Left lobe of liver (tissue), 2 donors: ENCODE measurements at places on chromosomes 12 and 14. TPM values are rescaled to one million over a fixed set of nuclear protein-coding genes. Genes with fewer than 3 reads are reported as not detected.

The SLC17A8 gene
- total RNA-seq, result 0.23 TPM

- no peak for DNase-seq
Observed at GRCh38 chr12:33265033-33265731, 174.4 kb downstream of the SYT10 start.

DNA sequence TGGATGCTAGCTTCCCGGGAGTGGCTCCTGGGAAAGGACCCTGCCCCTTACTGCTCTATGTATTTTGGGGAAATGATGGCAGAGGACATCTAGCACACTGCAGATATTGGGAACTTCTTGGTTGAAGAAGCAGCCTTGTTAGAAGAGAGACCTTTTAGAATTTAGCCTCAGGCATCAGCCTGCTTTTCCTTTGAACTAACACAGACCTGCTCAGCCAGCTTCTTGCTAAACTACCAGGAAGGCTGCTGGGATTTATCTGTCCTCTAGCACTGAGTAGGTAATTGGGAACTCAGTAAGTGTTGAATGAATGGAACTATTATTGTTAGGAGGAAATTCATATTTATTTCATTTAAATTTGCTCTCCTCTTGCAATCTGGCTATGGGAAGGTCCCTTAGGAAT lies 77.3 kb downstream of the DRAM1 start:
- DNase-seq, result no peak

The SOAT2 gene
- 0.25 TPM for total RNA-seq

DNA sequence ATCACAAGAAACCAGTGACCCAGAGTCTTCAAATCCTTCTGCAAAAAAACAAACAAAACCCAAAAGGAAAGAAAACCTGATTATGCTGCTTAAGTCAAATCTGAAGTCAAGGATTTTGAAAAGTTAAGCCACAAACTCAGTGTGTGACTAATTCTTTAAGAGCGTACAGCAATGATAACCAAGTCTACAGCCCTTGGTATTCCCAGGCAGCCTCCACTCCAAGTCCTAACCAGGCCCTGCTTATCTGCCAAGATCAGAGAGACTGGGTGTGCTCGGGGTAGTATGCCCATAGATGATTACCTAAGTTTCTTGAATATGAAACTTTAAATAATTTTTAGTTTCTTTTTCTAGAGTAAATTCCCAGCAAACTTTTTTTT lies 13.1 kb downstream of the PGAM5 start:
- DNase-seq, result no peak

DNA sequence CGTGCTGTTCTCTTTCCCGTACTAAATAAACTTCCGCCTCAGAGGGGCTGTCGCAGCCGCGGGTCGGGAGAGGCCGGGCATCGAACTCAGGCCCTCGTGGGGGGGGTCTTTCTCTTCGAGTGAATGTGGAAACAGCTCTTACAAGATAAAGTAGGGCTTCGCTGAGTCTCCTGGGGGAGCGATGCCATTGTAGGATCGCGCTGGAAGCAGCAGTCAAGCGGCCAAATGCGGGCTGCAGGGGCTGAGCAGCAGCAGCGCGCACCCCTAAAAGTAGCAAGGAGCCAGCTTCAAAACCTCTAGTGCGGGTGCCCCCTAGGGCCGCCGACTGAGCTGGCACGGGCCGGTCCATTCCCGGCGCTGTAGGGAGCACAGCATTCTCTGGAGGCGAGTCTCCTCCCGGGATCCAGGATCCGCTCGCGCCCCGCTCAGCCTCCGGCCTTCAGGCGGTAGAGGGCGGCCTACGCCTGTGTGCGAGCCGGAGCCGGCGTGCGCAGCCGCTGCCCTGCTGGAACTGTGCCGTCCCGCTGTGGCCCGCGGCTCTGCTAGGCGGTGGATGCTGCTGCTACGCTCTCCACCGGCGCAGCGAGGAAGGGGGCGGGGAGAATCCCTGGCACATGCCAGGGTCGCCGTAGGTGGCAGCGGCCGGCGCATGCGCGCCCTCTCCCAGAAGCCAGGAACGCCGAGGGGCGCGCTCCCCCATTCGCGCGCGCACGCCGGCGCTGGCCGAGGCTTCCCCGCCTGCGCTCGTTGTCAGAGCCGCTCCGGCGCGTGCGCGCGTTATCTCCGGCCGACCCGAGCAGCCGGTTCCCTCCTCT lies at the start of gene FUT8:
Gene FUT8 (plus strand): TSS at position 699 of the 815 bp plus-strand sequence. CDS start 148,834 bp downstream, outside the sequence.
- DNase-seq, result peak; percentile 98

DNA sequence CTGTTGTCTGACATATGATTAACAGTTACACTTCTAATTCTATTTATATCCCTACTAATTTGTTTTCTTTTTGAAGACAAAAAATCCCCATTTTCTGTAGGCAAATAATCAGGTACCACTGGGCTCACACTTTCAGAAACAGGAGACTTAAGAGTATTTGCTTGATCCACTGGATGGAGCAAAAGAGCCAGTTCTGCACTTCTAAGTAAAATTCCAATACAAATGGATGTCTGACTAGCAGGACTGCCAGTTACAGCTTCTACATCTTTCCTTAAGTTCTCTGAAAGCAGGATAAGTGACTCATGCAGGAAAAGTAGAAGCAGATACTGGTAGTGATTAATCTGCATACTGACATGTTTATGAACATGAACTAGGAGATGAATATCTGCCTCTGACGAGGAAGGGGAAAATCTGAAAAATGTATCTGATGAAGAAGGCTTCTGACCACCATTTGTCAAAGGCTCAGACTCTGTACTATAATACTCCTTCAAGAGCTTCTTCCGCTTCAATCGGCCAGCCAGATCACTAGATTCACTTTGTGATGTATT lies 73.8 kb upstream of the ANKS1B start:
- DNase-seq, result no peak

DNA sequence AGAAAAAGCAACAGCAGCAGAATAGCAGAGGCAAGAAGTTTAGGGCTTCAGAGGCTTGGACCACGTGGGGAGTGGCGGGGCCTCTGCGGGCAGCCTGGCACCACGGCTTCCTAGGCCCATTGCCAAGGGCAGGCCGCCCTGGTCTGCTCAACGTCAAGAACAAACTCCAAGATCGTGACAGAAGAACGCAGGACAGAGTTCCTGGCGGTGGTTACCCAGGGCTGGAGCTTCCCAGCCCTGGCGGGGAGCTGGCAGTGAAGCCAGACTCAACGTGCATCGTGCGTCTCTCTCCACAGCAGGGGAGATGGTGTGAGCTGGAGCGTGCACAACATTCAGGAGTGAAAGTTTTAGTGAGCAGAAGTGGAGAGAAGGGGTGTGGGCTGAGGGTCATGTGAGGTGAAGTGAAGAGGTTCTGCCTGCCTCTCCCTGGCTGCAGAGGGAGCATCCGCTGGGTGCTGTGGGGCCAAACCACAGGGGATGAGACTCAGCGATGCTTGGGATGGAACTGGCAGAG lies 13.9 kb upstream of the CACNA2D4 start:
- peak; percentile 69 for DNase-seq

The SENP1 gene
- 3.9 TPM for total RNA-seq

The NKX2-1 gene
- total RNA-seq, result 0.10 TPM

DNA sequence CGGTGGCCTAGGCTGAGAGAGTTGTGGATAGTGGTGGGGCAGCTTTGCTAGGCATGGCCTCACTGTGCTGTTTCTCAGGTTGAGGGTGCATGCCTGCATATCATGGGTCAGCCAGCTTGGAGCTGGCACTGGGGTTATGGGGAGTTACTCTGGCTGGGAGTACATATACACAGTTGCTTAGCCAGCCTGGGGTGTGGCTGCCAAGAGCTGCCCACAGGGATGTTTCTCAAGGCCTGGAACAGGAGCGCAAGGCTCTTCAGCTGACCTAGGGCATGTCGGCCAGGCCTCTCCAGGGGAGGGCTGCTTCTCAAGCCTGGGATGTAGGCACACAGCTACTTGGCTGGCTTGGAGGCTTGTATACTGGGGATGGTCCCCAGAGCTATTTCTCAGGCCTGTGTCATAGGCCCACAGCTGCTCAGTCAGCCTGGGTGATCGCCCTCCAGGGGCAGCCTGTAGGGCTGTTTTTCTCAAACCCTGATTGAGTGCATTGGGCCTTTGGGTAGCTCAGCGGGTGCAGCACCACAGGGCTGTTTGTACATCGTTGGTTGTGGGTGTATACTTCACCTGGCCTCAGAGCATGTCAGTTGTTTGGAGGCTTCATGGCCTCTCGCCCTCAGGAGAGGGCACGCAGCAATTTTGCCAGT lies 114.9 kb downstream of the METTL25 start:
- DNase-seq, result no peak

The PPP2R3C gene
- 6.1 TPM for total RNA-seq

The ADAMTS20 gene
- total RNA-seq, result not detected

- DNase-seq, result no peak
Observed at GRCh38 chr12:64010069-64010686, 165.7 kb downstream of the SRGAP1 start.

The SETD1B gene
- 12.8 TPM for total RNA-seq

DNA sequence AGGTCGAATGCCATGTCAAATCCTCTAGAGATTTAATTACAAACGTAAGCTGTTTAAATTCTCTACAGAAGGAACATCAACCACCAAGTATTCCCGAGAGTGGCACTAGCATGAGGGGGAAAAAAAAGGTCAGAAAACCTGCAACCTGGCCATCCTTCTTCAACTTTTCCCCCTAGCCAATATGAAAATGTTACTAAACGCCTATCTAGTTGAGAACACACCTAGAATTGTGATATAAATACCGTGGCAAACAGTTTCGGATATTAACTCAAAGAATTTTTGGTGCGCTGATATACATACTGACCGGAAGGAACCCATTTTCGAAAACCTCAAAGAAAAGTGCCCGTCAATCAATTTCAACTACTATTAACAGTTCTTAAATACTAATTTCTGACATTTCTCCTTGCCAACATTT lies 1.8 kb downstream of the HNRNPC start:
- no peak for DNase-seq

The NGB gene
- total RNA-seq, result not detected

The SERPINA9 gene
- not detected for total RNA-seq

The NRXN3 gene
- 0.20 TPM for total RNA-seq

DNA sequence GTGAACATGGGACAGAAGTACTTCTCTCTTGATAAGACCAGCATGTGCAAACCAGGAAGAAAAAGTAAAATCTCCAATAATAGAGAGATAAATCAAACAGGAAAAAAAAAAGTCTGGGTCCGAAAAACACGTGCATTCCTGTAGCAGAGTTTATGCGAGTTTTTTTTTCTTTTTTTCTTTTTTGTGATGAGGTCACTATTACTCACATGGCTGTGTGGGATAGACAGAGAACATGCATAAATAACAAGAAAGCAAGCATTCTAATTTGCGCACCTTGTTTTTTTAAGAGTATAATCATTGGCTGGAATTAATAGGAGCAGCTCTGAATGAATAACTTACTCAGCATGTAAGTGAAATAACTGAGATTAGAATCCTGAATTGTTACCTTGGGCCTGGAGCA lies 91.9 kb upstream of the CPM start:
- no peak for DNase-seq

The KIF26A gene
- 1.3 TPM for total RNA-seq

GRCh38 chr14:91834571-91834970 lies 32.8 kb downstream of the TC2N start:
- DNase-seq, result no peak

DNA sequence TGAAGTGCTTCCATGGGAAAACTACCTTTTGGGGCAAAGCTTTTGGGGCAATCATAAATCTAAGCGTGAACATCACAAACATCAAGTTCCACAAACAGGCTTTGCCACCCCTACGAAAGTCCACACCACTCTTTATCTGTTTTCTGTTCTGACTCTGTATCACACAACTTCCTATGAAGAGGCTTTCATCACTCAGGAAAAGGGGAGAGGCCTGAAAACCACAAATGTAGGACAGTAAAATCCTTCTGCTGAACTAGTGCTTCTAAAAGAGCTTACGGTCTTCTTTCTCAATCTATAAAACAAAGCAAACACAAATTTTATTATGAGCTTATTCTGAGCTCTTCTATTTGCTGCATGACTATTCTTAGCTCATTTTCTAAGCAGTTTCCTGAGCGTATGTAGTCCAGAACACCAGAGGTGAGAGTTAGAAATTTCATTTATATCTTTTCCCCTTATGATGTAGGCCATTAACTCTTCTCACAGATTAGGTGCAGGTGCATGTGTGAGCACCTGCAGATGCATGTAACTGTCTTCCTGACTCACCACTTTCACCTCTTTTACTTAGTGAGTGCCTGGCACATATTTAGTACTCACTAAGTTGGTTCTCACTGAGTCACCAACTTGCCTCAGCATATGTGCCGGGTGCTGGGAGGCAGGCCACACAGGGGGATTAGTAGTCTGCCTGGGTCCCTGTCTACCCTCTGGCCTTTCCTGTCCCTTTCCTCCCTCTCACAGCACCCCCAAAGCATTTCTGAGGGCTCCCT lies 32.9 kb upstream of the SYCP3 start:
- DNase-seq, result no peak

DNA sequence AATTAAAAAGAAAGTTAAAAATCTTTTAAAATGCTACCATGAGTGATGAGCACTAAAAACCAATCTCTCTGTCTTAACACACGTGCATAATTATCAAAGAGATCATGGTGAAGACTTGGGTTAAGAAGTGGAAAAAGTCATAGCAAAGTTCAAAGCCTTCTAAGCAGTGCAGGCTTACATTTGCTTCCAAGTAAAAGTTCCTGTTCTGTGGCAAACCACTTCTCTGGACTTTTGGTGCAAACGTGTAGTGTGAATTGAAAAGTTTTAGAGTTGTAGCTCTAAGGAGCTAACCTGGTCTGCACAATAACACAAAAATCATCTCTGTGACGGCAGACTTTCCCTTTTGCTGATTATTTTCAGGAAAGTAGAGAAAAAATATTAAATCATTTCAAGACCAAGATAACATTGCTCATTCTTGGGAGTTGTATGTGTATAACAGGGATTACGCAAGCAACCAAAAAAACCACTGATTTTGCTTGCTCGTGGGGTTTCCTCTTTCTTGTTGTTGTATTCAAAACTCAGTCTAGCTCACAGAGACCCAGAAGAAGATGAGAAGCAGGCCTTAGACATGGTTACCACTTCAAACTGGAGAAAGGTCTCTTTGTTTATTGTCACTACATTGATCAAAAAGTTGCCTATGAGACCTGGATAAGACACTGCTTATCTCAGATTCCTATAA lies 2.3 kb upstream of the GLIPR1 start:
- no peak for DNase-seq

The PRB2 gene
- total RNA-seq, result not detected

DNA sequence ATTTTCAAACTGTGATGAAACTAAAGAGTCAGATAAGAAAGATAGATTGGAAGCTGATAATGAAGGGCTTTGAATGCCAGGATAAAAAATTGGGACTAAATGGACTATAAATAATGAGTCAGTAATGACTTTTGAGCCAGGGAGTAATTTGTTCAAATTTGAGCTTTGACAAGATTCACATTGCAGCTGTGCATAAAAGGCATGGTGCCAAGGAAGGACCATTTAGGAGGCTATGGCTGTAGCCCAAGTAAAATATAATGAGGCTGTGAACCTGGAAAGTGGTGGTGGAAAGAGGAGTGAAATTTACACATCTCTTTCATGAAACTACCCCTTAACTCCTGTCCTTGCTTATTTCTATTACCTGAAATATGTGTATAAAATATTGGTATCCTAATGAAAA lies 218.5 kb downstream of the SLC6A15 start:
- DNase-seq, result no peak

The ADAM21 gene
- total RNA-seq, result not detected

DNA sequence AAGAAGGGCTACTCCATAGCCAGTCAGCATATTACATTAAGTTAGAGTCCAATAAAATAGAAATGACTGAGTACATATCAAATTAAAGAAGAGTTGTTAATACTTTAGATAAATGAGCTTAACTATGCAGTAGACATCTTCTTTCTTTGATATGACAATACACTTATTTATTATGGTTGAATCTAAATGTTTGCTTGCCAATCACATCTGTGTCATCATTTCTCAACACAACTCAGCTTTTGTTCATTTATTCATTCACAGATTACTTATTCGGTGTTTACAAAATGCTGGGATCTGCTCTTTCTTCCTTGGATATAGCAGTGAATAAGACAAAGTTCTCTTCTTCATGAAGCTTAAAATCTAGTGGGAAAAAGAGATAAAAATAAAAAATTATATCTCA lies 614.6 kb upstream of the ATP2B1 start:
- no peak for DNase-seq
